ENCODE measurements at places on chromosomes 1 and 21. TPM values are rescaled to one million over a fixed set of nuclear protein-coding genes. Genes with fewer than 3 reads are reported as not detected.
A peak's percentile ranks its signal among the peaks of the same experiment; 100 is the strongest.

The CATSPERE gene
- total RNA-seq, result 0.51 TPM

DNA sequence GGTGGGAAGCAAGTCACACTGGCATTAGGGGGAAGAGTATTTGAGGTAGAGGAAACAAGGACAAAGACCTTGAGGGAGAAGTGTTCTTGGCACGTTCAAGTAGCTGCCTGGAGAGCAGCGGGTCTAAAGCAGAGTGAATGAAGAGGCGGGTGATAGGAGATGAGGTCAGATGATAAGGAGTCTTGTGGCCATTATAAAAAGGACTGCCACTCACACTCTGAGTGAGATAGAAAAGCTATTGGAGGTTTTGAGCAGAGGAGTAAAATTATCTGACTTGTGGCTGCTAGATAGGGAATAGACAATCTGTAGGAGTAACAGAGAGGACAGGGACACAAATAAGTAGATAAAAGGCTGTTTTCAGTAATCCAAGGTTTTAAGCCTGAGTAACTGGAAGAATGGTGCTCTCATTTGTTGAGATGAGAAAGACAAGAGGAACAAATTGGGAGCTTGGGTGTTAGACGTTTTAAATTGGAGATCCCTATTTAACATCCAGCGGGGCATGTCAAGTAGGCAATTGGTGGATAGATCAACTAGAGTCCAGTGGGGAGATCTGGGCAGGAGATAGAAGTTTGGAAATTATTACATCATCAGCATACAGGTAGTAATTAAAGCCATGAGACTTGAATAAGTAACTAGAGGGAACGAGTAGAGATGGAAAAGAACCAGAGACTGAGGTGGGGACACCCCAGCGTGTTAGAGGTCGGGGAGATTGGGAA is 43.7 kb downstream of the HENMT1 start:
- H3K27me3 ChIP-seq, result no peaks in the 10 kb centered on the region
- no peak overlapping the region for H3K4me3 ChIP-seq
- H3K36me3 ChIP-seq, result no peaks in the 10 kb centered on the region
- H3K4me1 ChIP-seq, result no peaks in the 10 kb centered on the region
- no peak overlapping the region for H3K27ac ChIP-seq

The IL10RB gene
- 10.7 TPM for total RNA-seq

DNA sequence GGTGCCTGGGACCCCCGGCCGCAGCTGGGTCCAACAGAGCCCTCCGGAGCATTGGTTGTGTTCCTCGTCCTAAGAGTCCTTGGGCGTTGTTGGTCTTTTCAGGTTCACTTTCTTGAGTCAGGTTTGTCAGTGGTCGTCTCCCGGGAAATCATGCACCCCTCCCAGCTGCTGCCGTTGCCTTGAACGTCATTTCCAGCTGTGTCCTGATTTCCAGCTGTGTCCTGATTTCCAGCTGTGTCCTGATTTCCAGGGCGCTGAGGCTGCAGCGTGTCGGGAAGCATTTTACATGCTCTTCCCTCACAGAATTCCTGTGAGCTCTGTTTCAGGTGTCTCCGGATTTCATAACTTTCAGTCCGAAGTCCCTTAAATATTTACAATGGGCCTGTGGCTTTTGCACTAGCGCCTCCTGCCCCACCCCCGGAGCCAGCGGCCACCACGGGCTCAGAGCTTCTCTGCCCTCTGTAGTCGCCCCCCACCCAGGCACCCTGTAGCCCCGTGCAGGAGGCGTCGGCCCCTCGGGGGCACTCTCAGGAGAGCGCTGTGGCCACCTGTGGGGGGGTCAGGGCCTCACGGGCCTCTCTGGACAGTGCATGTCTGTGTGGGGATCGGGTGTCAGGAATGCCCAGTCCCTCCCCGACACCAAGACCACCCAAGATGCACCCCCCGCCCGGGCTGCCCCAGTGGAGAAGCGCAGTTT is 66.7 kb downstream of the COL18A1 start:
- peak; percentile 96 for DNase-seq
- peak overlapping the region; percentile 99 for H3K27ac ChIP-seq
- H3K4me1 ChIP-seq, result peaks cover 75% of the 10 kb centered on the region
- peak overlapping the region; percentile 63 for H3K4me3 ChIP-seq
- H3K36me3 ChIP-seq, result peaks cover 11% of the 10 kb centered on the region

The NUDT17 gene
- total RNA-seq, result 2.6 TPM

The KRTAP13-2 gene
- total RNA-seq, result not detected

The FAM3B gene
- total RNA-seq, result 62.0 TPM

DNA sequence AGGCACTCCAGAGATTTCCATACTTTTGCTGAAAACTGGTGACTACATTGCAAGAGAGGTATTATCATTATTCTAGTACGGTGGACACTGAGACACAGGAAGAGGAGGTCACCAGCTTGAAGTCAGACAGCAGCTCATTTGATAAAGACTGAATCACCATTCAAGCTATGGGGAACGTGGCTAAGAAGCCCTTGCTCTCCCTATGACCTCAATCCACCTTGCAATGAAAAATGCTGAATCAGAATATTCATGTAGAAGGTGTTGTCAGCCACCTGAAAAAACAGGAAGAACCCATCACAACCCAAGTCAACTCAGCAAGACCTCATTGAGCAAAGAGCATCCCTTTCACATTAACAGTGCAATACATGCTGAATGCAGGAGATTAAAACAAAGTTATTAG is 59.0 kb upstream of the FGGY start:
- H3K27me3 ChIP-seq, result no peaks in the 10 kb centered on the region
- H3K4me3 ChIP-seq, result no peak overlapping the region
- DNase-seq, result no peak

The AXDND1 gene
- total RNA-seq, result 0.40 TPM

DNA sequence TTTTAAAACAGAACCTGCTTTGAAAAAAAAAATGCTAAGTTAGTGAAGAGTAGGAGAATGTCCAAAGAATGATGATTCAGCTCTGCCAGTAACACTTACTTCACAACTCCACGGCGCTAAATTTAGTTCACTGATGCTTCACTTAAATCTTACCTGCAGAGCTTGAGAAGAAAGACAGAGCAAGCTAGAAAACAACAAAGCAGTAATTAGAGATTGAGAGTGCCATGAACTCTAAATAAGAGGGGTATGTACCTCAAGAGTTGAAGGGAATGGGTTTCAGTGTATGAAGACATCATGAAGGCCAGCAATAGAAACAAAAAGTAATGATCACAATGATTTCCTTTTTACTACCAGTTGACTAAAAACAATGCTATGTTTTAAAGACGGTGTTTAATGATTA is 32.8 kb downstream of the EPRS1 start:
- DNase-seq, result no peak
- H3K4me1 ChIP-seq, result no peaks in the 10 kb centered on the region
- no peak overlapping the region for H3K27ac ChIP-seq
- H3K36me3 ChIP-seq, result peaks cover 83% of the 10 kb centered on the region
- H3K27me3 ChIP-seq, result no peaks in the 10 kb centered on the region

The MTX1 gene
- total RNA-seq, result 71.5 TPM

GRCh38 chr21:42621819-42622177 is 31.6 kb upstream of the PDE9A start:
- no peaks in the 10 kb centered on the region for H3K36me3 ChIP-seq
- H3K27me3 ChIP-seq, result peaks cover 25% of the 10 kb centered on the region
- no peak overlapping the region for H3K4me3 ChIP-seq
- H3K27ac ChIP-seq, result no peak overlapping the region
- DNase-seq, result no peak

DNA sequence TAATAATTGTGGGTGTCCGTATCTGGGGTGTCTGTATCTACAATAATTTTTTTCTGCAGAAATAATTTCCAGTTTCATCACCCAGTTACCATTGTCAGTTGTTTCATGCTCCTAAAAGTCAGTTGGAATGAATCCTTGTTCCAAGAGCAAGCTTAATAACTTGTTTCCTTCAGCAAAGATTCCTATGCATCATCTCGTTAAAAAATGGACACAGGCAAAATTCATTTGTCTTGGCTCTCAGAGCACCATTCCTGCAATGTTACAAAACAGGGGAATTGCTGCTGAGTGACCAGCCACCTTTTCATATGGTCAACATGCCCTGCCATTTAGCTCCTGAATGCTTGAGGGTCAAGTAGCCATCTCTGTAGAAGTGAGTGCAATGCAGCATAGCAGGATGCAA is 393.4 kb downstream of the KCNT2 start:
- no peaks in the 10 kb centered on the region for H3K27me3 ChIP-seq
- no peaks in the 10 kb centered on the region for H3K4me1 ChIP-seq
- no peaks in the 10 kb centered on the region for H3K36me3 ChIP-seq
- no peak for DNase-seq

- DNase-seq, result no peak
- no peak overlapping the region for H3K4me3 ChIP-seq
- no peaks in the 10 kb centered on the region for H3K36me3 ChIP-seq
Observed at GRCh38 chr1:222399197-222399596, 148.7 kb downstream of the HHIPL2 start.

GRCh38 chr1:117537291-117537920 is 68.4 kb upstream of the TENT5C start:
- no peak overlapping the region for H3K27ac ChIP-seq
- H3K36me3 ChIP-seq, result no peaks in the 10 kb centered on the region
- no peaks in the 10 kb centered on the region for H3K27me3 ChIP-seq

- no peak overlapping the region for H3K27ac ChIP-seq
- DNase-seq, result peak; percentile 22
- no peaks in the 10 kb centered on the region for H3K4me1 ChIP-seq
- no peak overlapping the region for H3K4me3 ChIP-seq
Observed at GRCh38 chr1:201119206-201120197, 7.3 kb upstream of the CACNA1S start.

The C4BPA gene
- total RNA-seq, result 32.1 TPM

The SH2D2A gene
- 0.73 TPM for total RNA-seq

DNA sequence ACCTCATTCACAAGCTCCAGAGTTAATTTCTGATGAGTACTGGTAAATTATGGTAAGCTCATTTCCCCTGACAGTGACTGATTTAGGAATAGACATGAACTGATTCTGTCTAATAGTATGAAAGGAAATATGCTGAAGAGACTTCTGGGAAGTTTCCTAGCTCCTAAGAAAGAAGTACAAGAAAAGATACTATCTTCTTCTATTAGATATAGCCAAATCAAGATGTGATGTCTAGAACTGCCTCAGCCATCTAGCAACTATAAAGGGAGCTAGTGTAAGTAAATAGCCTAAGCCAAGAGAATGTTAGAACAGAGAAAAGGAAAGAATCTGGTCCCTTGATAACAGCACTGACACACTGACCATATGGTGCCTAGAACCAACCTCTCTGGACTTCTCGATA is 10.7 kb upstream of the PHTF1 start:
- H3K27ac ChIP-seq, result no peak overlapping the region
- DNase-seq, result no peak
- peaks cover 59% of the 10 kb centered on the region for H3K36me3 ChIP-seq
- H3K4me1 ChIP-seq, result no peaks in the 10 kb centered on the region
- H3K27me3 ChIP-seq, result no peaks in the 10 kb centered on the region

GRCh38 chr1:185535621-185536020 is 198.6 kb upstream of the HMCN1 start:
- no peak overlapping the region for H3K4me3 ChIP-seq
- no peaks in the 10 kb centered on the region for H3K4me1 ChIP-seq
- no peak for DNase-seq
- H3K36me3 ChIP-seq, result no peaks in the 10 kb centered on the region
- no peak overlapping the region for H3K27ac ChIP-seq
- no peaks in the 10 kb centered on the region for H3K27me3 ChIP-seq

GRCh38 chr1:244005455-244005854 is 45.6 kb upstream of the ZBTB18 start:
- H3K4me3 ChIP-seq, result no peak overlapping the region
- H3K36me3 ChIP-seq, result no peaks in the 10 kb centered on the region
- no peak for DNase-seq
- H3K27ac ChIP-seq, result no peak overlapping the region
- no peaks in the 10 kb centered on the region for H3K4me1 ChIP-seq

The PLCH2 gene
- total RNA-seq, result 0.14 TPM

- no peak overlapping the region for H3K27ac ChIP-seq
- no peak for DNase-seq
- no peaks in the 10 kb centered on the region for H3K4me1 ChIP-seq
- no peak overlapping the region for H3K4me3 ChIP-seq
- H3K36me3 ChIP-seq, result no peaks in the 10 kb centered on the region
Observed at GRCh38 chr1:210089855-210090254, 142.7 kb upstream of the SERTAD4 start.

- H3K36me3 ChIP-seq, result no peaks in the 10 kb centered on the region
- H3K4me3 ChIP-seq, result no peak overlapping the region
- no peaks in the 10 kb centered on the region for H3K4me1 ChIP-seq
- H3K27me3 ChIP-seq, result no peaks in the 10 kb centered on the region
- no peak for DNase-seq
Observed at GRCh38 chr1:6065093-6065858, 19.6 kb downstream of the KCNAB2 start.

The ELAVL4 gene
- not detected for total RNA-seq

- H3K27me3 ChIP-seq, result no peaks in the 10 kb centered on the region
- H3K36me3 ChIP-seq, result no peaks in the 10 kb centered on the region
- H3K27ac ChIP-seq, result no peak overlapping the region
- H3K4me3 ChIP-seq, result no peak overlapping the region
- H3K4me1 ChIP-seq, result no peaks in the 10 kb centered on the region
Observed at GRCh38 chr1:235906436-235906835, 39.7 kb upstream of the LYST start.

DNA sequence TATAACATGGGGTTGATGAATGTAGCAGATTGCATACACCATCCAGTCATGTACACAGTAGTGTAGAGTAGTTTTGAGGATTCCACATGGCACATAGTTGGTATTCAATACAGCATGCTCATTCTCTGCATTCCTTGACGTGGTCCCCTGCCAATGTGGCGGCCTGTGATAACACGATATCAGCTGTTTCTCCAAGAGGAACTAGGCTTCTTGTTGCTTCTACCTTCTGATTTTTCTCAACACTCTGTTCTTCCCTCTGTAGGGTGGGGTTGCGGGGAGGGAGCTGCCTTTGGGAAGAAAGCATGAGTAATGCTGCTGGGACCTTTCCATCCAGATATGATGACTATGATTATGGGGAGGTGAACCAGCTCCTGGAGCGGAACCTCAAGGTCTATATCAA is 19.4 kb downstream of the SESN2 start:
- peaks cover 39% of the 10 kb centered on the region for H3K36me3 ChIP-seq
- no peak for DNase-seq
- no peak overlapping the region for H3K4me3 ChIP-seq

GRCh38 chr1:3786468-3787348 is 9.6 kb downstream of the LRRC47 start:
- H3K27me3 ChIP-seq, result no peaks in the 10 kb centered on the region
- H3K36me3 ChIP-seq, result peaks cover 18% of the 10 kb centered on the region
- no peak overlapping the region for H3K4me3 ChIP-seq
- no peak overlapping the region for H3K27ac ChIP-seq
- H3K4me1 ChIP-seq, result peaks cover 25% of the 10 kb centered on the region
- DNase-seq, result no peak

The RGS4 gene
- not detected for total RNA-seq

All from HepG2 (cell line).